NCI-H69 (cell line): ENCODE measurements at places on chromosomes 1 and 21.

DNA sequence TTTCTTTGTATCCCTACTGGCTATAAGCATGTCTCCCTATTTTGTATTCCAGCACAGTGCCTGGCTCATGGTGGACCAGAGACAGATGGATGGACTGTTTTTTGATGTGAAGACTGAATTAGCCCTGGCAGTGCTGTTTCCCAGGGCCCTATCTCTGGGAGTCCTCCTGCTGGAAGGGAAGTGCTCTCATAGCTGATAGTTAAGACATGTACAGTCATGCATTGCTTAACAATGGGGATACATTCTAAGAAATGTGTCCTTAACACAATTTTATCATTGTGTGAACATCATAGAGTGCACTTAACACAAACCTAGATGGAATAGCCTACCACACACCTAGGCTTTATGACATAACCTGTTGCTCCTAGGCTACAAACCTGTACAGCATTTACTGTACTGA lies 21.1 kb downstream of the TLCD4 start:
- DNase-seq: no peak

GRCh38 chr1:23664837-23665795 lies 26.5 kb upstream of the RPL11 start:
- DNase-seq: peak; percentile 54

DNA sequence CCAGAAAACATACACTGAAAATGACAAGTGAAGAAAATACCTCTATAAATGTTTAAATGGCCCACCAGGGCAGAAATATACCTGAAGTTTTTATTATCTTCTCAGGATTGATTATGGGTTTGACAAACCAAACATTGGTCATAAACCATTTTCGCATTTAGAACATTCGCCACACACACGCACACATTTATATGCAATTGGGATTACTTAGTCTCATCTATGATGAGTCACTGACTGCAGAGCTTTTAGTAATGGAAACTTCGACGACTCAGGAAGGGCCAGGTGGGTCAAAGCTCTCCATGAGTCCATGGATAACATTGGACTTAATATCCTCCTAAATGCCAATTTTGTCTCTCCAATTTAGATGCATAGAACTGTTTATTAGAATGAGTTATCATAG lies 16.9 kb downstream of the NRDC start:
- no peak for DNase-seq

DNA sequence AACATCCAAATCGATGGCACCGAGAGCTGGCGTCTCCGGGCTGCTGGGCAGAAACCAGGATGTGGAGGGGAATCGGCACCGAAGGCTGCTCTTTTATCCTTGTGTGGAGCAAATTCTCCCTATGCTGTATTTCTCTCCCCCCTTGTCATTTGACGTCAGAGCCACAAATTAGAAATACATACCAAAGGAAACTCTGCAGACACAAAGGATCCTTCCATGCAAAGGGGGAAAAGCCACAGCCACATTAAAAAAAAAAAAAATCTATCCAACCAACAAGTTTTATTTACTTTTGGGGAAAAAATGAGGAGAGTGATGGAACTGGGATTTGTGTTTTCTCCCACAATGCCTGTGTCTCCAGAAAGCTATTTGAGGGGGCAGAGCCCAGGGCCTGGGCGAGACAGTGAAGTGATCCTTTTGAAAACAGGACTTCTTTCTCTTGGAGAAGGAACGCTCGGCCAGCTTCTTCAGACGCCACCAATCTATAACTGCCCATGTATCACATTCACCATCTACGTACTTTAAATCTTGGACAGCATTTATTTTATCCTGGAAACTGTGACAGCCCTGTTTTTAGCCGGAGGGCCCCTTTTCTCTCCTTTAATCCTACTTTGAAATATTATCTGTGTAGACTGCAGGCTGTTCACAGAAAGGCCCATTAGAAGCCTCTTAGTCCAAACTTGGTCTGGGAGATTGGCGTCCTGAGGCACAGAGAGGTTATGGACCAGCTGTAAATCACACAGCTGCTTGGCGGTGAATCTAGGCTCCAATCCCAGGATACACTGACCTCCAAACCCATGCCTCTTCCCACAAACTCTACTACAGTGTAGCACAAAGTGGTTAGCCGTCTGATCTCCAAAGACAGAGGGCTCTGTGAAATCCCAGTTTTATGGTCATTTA lies 4.5 kb downstream of the KANK4 start:
- no peak for DNase-seq

DNA sequence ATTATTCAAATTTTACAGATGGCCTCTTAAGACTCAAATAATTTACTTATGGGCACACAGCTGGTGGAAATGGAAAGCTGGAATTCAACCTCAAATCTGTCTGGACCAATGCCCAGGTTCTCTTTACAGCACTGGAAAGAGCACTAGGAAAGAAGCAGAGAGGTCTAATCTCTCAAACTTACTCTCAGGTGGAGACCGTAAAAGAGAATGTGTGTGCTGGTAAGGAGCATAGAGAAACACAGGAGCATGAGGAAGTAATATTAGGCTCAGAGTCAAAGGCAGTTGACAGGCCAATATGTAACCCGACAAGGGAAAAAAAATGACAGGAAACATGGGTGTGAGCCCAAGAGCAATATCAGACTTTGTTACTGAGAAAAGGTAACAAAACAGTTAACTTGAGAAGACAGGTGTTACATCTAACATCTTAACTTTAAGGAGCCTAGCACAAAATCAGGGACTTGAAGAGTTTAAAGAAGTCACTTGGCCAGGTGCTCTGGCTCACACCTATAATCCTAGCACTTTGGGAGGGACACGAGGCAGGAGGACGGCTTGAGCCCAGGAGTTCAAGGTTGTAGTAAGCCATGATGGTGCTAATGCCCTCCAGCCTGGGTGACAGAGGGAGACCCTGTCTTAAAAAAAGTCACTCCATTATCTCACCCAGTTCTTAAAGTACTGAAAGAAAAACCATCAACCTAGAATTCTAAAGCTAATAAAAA lies 20.7 kb downstream of the PPP1R15B start:
- no peak for DNase-seq

- no peak for DNase-seq
Observed at GRCh38 chr21:35509001-35509704, 460.1 kb upstream of the RUNX1 start.
